ENCODE measurements at places on chromosomes 12 and 14.

DNA sequence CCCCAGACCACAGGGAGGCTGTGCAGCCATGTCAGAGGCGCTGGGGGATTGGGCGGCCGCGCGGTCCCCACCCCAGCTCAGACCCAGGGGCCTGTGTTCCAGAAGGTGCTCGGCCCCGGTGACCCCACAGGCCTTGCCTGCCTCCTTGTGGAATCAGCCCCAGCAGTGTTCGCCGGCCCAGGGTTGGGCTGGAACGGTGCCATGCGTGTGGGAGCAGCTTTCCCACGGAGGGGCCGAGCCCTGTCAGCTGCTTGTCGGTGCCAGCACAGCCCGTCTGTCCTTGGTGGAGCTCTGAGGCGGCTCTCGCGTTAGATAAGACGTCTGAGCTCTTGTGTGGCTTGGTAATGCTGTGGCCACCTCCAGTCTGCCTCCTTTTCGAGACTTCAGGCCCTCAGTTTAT, 8.5 kb downstream of the ZFYVE21 start:
- DNase-seq = no peak

- no peak for DNase-seq
Observed at GRCh38 chr14:88430976-88431375, 45.5 kb downstream of the SPATA7 start.

DNA sequence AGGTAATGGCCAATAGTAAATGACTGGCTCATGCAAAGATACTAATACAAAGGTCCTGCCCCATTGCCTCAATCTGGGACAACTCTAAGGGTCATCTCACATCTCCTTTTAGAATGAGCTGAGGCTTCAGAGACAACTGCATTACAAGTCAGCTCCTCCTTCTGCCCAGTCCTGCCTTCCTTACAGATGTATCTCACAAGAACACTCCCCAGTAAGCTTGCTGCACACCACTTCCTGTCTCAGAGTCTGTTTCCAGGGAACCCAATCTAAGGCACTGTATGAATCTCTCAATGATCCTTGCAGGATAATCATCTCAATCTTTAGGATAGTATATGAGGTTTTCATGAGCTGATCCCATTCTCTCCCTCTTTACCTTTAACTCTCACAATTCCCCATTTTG, 57.8 kb upstream of the ZDHHC17 start:
- no peak for DNase-seq

GRCh38 chr12:132389026-132389425, 59.6 kb upstream of the GALNT9 start:
- DNase-seq = no peak

GRCh38 chr14:71498212-71498611, 434.0 kb upstream of the RGS6 start:
- no peak for DNase-seq

GRCh38 chr14:105023144-105023543, 2.3 kb upstream of the CDCA4 start:
- no peak for DNase-seq

DNA sequence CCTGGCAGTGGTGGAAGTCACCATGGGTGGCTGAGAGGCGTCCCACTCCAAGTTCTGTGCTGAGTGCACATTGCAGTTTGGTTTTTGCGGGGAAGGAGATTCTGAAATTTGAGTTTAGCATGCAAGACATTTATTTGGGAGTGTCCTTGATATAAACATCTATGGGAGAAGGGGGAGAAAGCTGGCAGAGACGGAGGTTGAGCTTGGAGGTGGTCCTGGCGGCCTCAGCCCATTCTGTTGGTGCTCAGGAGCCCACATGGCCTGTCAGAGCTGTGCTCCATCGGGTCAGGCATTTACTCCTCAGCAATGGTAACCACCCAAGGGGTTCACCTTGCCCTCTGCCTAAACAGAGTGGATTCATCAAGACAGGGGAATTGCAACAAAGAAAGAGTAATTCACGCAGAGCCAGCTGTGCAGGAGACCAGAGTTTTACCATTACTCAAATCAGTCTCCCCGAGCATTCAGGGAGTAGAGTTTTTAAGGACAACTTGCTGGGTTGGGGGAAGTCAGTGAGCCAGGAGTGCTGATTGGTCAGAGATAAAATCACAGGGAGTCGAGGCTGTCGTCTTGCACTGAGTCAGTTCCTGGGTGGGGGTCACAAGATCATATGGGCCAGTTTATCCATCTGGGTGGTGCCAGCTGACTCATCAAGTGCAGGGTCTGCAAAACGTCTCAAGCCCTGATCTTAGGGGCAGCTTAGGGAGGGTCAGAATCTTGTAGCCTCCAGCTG, 323.3 kb upstream of the TMEM132C start:
- DNase-seq = no peak

- DNase-seq = no peak
Observed at GRCh38 chr12:104480826-104481440, 24.2 kb downstream of the CHST11 start.

Data from renal pelvis (tissue), 12 donors.